ENCODE measurements at places on chromosomes 6 and 20.

DNA sequence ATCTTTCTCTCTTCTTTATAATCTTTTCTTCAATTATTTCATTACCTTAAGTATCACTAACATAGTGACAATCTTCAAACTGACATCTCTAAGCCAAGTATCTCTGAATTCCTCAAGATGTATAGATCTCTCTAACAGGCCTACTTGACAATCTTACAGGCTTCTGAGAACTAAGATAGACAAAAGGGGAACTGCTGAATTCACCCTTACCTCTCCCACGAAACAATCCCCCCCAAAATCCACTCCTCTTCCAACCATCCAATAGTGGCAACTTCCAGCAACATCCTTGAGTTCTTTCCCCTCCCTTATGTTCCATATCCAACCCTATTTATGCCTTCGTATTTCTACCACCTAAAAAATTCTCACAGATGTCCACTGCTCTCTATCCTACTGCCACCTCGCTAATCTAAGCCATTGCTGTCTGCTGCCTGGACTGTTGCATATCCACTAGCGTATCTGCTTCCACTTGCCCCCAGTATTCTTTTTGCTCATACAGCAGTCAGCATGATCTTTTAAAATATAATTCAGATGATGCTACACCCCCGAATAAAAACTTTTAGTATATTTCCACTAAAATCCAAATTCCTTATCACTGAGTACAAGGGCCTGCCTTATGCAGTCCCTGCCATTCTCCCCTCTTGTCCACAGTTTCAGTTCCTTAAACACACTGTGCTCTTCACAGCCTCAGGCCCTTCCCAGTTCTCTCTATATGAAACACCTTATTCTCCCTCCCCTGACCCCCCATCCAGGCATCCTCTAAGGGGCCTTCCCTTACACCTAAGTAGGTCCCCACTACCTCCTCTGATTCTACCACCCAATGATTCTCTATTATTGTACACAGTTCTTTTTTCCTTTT lies 8.0 kb downstream of the REPS1 start:
- no peak overlapping the region for H3K27ac ChIP-seq
- H3K4me3 ChIP-seq: no peak overlapping the region
- no peaks in the 10 kb centered on the region for H3K36me3 ChIP-seq
- no peak for DNase-seq

- H3K27me3 ChIP-seq: peaks cover 65% of the 10 kb centered on the region
- H3K4me3 ChIP-seq: no peak overlapping the region
- peaks cover 34% of the 10 kb centered on the region for H3K4me1 ChIP-seq
- no peak overlapping the region for H3K27ac ChIP-seq
Measured at GRCh38 chr6:125745281-125746018, 4.0 kb upstream of the HEY2 start.

- peaks cover 20% of the 10 kb centered on the region for H3K4me1 ChIP-seq
- no peaks in the 10 kb centered on the region for H3K36me3 ChIP-seq
- H3K4me3 ChIP-seq: no peak overlapping the region
- no peaks in the 10 kb centered on the region for H3K27me3 ChIP-seq
Measured at GRCh38 chr6:41702089-41702745, 33.2 kb downstream of the TFEB start.

DNA sequence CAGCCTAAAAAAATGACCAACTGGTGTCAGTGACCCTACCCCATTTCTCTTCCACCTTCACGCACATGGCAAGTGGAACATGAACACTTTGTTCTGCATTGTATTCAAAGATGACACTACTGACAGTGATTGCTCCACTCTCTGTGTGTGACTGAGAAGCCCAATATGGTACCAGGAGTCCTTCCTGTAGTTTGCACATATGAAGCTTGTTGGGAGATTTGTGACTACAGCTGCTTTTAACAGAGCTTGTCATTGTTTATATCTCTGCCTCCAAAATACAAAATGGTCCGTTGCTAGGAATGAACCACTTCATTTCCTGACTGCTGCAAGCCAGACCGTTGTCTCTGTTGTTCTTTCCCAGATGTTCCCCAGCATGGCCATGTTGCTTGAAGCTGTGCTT lies 140.3 kb upstream of the TCF21 start:
- no peaks in the 10 kb centered on the region for H3K36me3 ChIP-seq
- H3K27me3 ChIP-seq: peaks cover 3% of the 10 kb centered on the region
- H3K4me3 ChIP-seq: no peak overlapping the region
- H3K27ac ChIP-seq: no peak overlapping the region
- no peak for DNase-seq
- no peaks in the 10 kb centered on the region for H3K4me1 ChIP-seq

DNA sequence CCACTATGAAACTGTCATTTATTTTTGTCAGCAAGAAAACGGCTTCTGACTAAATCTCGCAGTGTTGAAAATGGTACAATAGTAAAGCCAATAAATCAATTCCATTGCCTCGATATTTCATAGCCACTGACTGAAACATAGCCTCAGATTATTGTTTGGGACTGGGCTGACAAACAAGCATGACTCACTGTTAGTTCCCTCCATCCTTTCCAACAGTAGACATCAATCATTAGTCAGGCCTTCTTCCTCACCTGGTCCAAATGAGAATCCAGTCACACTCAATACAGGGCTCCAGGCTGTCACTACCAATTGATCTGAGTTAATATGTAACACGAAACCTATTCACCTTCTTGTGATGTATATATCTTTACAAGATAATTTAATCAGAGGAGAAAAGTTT lies 66.1 kb downstream of the ADGRB3 start:
- no peak overlapping the region for H3K27ac ChIP-seq
- H3K27me3 ChIP-seq: no peaks in the 10 kb centered on the region
- H3K36me3 ChIP-seq: no peaks in the 10 kb centered on the region
- no peak overlapping the region for H3K4me3 ChIP-seq

DNA sequence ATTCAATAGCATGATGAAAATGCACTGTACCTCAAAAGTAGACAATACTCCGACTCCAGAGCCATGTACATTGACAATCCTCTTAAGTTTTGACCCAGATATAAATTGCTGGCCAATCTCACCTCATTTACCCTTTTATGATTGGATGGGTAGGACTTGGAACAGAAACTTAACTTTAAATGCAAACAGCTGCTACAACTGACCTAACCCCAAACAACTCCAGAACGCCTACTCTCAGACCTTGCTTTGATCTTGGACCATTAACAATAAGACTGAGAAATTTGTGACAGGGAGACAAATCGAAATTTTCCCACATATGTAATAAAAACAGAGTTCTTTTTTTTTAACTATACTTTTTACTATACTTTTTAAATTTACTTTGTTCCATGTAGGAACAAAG lies 200.5 kb upstream of the MCHR2 start:
- no peaks in the 10 kb centered on the region for H3K36me3 ChIP-seq
- no peak overlapping the region for H3K27ac ChIP-seq
- H3K4me3 ChIP-seq: no peak overlapping the region
- H3K27me3 ChIP-seq: peaks cover 13% of the 10 kb centered on the region
- DNase-seq: no peak

DNA sequence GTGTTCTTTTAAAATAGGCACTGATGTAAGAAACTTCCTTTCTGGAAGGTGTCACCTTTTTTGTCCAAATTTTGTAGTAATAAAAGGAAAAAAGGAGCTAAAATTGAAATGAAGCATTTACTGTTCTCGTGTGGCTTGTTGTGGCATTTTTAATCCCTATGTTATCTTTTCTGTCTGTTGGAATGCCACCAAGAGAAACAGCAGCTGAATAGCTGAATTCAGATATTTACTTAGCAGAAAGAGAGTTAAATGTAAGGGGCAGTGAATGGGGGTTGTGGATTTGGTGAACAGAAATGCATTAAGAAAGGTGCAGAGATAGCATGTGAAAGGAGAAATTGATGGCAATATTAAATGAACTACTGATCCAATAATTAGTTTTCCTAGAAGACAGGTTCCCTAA lies 573.6 kb upstream of the EPHA7 start:
- DNase-seq: no peak
- H3K4me1 ChIP-seq: no peaks in the 10 kb centered on the region
- H3K27me3 ChIP-seq: no peaks in the 10 kb centered on the region
- H3K4me3 ChIP-seq: no peak overlapping the region
- no peak overlapping the region for H3K27ac ChIP-seq
- no peaks in the 10 kb centered on the region for H3K36me3 ChIP-seq
